Panc1 (cell line): ENCODE measurements at places on chromosomes 3 and 15.
A peak's percentile ranks its signal among the peaks of the same experiment; 100 is the strongest.

- no peaks in the 10 kb centered on the region for H3K27me3 ChIP-seq
- no peak overlapping the region for H3K27ac ChIP-seq
- DNase-seq = no peak
- H3K36me3 ChIP-seq = peaks cover 11% of the 10 kb centered on the region
Observed at GRCh38 chr3:45665101-45665572, 24.1 kb upstream of the SACM1L start.

DNA sequence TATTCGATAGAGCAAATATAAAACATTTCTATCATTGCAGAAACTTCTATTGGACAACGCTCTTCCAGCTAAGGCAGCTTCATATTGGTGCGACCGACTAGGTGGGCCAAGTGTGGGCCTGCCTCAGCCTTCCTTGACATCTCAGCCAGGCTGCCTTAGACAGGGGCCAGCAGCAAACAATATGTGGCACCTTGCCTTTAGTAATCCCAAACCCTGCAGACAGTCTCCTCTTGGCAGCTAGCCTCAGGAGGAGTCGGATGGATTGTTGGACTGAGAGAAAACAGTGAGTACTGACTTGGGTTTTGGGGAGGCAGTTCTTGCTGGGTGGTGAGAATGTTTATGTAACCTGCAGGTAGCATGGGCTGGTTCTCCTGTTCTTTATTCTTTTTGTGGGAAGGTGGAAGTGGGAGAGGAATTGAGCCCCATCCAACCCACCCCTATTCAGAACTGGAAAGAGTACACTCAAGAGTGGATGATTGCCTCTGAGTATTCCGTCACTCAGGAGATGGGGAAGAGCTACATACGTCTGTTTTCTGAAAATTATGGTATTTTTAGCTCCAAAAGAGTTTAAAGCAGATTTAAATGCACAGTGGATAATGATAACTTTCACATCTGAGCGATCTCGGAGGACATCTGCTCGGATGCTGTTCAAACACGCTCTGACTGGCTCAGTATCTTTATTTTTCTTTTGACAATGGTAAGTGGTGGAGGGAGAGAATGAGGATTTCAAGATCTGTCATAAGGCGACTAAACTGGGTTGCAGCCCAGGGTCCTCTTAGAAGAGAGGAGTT is 47.2 kb downstream of the GPD1L start:
- H3K4me1 ChIP-seq = no peaks in the 10 kb centered on the region
- no peak for DNase-seq
- H3K4me3 ChIP-seq = no peak overlapping the region
- no peaks in the 10 kb centered on the region for H3K27me3 ChIP-seq
- no peak overlapping the region for H3K27ac ChIP-seq

GRCh38 chr3:177484926-177485325 is 287.6 kb upstream of the TBL1XR1 start:
- no peaks in the 10 kb centered on the region for H3K36me3 ChIP-seq
- H3K4me3 ChIP-seq = no peak overlapping the region
- no peaks in the 10 kb centered on the region for H3K27me3 ChIP-seq
- peaks cover 3% of the 10 kb centered on the region; the same call in 1 of the 2 replicates for H3K4me1 ChIP-seq
- DNase-seq = no peak
- peak overlapping the region; percentile 41; the same call in 1 of the 2 replicates for H3K27ac ChIP-seq

DNA sequence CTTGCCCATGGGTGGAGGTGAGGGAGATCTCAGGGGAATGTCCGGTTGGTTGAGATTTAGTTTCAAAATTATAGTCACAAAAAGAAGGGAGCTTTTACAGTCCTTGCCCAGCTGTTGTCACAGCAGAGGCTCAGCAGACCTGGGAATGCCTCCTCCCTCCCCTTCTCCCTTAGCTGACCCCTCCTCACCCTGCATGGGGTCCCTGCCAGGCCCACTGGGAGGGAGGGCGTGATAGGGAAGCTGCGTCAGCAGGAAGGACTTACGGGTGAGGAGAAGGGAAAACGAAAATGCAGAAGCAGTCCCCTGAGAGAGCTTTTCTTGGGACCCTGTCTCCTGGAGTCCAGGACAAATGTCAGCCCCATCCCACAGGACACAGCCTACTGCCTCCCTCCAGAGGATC is 18.9 kb downstream of the SCN5A start:
- no peak for DNase-seq

DNA sequence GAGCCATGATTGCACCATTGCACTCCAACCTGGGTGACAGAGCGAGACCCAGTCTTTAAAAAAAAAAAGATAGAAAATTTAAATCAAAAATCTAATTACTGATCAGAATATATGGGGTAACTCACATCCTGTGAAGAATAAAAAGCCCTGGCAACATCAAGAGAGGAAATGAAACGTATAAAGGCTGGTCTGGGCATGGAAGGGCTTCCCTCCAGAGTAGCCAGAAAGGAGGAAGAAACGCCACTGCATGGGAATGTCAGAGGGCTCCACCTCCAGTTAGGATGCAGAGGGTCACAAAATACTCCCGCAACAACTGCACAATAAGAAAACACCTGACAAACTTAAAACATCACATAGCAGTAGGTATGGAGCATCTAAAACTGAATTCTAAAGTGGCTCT is 4.9 kb upstream of the IQCF1 start:
- no peak for DNase-seq
- H3K27ac ChIP-seq = no peak overlapping the region
- H3K4me1 ChIP-seq = no peaks in the 10 kb centered on the region
- no peaks in the 10 kb centered on the region for H3K36me3 ChIP-seq
- no peaks in the 10 kb centered on the region for H3K27me3 ChIP-seq

DNA sequence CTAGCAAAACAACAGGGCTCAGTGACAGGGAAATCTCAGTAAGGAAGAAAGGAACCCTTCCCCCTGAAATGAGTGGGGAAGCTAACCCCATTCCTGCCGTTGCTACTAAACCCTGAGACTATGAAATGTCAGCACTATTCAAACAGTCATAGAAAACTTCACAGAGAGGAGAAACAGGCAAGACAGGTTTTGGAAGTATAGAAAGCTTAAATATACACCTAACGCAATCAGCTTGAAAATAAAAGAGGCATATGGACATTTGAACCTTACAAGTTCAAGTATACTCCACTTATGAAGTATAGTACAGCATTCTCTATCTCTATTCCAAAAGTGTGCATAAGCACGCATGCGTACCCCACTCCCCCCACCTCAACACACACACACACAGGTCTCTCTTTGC is 17.6 kb upstream of the FRMD4B start:
- no peaks in the 10 kb centered on the region for H3K27me3 ChIP-seq
- DNase-seq = no peak
- H3K4me3 ChIP-seq = no peak overlapping the region
- no peaks in the 10 kb centered on the region for H3K4me1 ChIP-seq
- no peak overlapping the region for H3K27ac ChIP-seq
